ENCODE measurements at places on chromosomes 3 and 15. TPM values are rescaled to one million over a fixed set of nuclear protein-coding genes. Genes with fewer than 3 reads are reported as not detected.

- DNase-seq = no peak
These were observed 17.8 kb upstream of the SERPINI2 start for GRCh38 chr3:167491621-167492020.

- DNase-seq = no peak
These were observed 24.6 kb downstream of the GORASP1 start for GRCh38 chr3:39082666-39083313.

DNA sequence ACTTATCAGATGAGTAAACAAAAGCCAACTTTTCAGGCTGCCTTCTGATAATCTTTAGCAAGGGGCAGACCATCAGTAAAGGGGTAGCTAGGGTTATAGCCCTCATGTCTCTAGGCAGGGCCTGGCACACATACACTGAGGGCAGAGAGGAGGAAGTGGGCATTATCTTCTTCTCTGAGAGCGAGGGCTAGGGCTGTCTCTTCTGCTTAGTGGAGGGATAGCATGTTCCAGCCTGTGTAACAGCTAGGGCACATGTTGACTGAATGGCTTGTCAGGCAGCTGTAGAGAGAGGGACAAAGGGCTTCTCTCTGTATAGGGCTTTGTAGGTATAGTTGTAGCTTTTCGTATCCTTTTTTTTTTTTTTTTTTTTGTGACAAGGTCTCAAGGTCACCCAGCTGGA lies 17.8 kb downstream of the CRTC3 start:
- DNase-seq = no peak

DNA sequence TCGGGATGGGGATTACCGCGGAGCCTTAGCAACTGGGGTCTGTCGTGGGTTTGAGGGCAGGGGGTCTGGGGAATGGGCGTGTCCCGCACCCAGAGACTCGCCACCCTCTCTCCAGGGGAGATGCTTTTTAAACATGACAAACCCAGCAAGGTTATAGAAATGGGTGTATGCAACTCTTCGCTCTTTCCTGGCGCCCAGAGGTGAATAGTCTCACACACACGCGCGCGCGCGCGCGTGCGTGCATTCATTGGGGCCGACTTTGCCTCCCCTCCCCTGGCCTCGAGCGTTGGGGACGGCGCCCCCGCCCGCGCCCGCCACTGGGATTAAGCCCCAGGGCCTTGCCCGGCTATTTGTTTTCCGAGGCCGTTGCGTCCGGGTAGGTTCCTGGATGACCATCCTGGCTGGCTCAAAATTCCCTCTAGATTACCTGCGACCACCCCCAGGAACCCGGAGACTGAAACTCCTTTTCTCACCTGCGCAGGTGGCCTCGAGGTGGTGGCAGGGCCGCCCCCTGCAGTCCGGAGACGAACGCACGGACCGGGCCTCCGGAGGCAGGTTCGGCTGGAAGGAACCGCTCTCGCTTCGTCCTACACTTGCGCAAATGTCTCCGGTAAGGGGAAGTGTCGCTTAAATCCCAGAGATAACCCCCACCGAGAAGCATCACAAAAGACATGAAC lies 777 bp downstream of the GPR160 start:
- no peak for DNase-seq

DNA sequence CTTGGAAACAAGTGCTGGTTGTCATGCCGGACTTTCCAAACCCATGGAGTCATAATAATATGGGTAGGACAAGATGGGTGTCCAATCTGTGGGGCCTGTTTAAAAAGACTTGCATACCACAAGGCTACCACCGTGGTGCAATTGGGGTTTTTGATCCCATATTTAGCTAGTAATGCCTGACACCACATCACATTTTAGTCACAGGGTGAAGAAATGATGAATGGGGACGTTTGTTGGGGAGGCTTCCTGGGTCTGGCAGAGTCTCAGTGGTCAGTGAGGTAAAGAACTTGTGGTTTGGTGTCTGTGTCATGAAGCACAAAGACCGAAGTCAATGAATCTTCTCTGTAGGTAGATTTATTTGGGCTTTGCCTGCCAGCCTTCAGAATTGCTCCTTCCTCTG lies 31.0 kb downstream of the P3H2 start:
- DNase-seq = no peak

DNA sequence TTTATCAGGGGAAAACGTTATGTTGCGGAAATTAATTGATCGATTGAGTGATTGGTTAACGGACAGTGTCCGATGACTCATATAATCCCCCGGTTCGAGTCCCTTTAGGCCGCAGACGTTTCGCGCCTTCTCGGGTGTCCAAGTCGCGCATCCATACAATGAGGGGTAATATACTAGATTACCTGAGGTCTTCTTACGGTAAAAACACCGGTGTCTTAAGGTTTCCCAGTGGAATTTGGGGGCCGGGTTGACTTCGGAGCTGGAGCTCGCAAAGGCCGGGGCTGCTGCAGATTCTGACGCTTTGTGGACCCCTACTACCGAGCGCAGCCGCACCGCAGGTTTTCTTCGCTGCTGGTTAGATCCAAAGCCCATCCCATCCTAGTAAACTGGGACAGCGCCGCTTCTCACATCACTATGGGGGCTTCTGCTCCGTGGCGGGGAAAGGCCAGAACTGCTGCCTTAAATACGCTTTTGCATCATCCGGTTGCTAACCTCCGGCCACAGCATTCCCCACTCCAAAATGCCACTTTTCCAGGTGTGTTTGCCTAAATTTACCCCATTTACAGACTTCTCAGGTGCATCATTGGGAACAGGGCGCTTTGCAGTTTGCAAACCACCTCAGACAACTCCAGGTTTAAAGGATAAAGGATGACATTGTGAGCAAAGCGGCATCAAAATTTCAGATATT lies 858 bp upstream of the SACM1L start:
- DNase-seq = no peak

The SLC12A1 gene
- 779 TPM for polyA plus RNA-seq

The KCNMB2 gene
- polyA plus RNA-seq = 25.2 TPM

All from left renal pelvis (tissue), 4 donors.